ENCODE measurements at places on chromosomes 3 and 15.

DNA sequence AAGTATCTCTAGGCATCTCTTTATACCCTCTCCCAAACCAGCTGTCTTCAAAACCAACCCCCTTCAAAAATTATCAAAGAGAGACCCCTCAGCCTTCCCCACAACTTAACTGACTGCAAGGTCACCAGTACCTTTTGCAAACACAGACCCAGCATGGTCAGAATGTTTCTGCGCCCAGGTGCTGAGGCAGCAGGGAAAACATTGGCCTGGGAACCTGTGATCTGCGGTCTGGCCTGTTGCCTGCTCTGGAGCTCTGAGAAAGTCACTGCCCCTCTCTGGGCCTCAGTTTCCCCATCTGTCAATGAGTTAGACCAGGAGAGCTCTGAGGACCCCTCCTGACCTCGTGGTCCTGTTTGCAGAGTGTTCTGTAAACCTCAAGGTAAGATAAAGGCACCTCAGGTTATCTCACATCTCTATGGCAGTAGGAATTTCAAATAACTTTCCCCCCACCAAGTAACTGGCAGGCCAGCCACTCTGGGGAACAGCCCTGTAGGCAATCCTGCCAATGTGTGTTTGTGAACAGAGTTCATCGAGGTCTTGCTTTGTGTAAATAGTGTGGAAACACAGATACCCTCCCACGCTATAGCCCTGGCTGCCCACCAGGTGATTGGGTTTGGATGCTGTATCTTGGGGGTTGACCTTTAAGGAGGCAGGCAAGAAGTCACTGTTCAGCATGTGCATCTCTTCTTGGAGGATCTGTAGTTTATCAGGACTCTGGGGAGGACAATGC is 50.0 kb upstream of the SMAD6 start:
- no peak for DNase-seq

DNA sequence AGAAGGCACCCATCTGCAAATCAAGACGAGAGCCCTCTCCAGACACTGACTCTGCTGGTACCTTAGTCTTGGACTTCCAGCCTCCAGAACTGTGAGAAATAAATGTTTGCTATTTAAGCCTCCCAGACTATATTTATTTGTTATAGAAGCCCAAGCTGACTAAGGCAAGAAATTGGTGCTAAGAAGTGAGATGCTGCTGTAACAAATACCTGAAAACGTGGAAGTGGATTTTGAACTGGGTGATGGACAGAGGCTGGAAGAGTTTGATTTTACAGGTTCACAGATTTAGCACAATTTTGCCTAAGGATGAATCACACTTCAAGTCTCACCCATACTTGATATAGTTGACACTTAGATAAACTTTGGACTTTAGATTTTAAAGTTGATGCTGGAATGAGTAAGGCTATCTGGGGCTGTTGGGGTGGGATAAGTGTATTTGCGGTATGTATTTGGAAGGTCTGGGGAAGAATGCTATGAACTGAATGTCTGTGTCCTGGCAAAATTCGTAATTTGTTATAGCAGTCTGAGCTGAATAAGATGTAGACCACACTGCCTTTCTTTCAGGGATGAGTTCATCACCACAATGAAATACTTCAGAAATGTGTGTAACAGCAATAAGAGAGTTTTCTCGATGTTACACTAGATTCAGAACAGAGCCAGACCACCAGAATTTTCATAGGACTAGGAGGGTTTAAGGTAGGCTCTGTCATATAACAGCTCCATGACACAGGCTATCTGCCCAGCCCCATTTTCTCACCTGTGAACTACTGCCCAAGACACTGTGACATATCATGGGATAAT is 120.5 kb upstream of the LMCD1 start:
- DNase-seq: no peak

DNA sequence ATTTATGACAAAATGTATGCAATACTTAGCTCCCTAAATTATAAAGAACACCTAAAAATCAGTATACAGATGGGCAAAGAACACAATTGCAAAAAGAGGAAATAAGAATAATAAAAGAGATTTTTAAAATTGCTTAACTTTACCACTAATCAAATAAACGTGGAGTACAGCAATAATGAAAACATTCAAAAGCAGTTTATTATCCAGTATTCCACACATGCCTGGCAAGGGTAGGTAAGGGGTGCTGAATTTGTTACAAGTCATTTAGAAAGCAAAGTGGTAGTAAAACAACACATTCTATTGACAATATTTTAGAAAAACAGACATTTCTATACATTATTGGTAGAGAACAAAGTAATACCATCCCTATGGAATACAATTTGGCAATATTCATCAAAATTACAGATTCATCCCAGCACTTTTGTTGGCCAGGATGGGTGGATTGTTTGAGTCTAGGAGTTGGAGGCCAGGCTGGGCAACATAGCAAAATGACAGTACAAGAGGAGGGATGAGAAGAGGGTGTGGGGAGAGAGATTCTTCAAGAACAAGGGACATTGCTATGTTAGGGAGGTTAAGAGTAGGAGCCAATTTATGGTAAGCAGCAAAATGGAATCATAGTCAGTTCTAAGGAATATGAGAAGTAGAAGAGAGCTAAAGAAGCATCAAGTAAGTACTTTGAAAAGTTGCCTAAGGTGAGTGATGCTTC is 3.7 kb upstream of the ACKR4 start:
- DNase-seq: no peak

GRCh38 chr3:191292243-191293015 is 36.8 kb upstream of the CCDC50 start:
- no peak for DNase-seq

GRCh38 chr15:61282661-61283060 is 53.6 kb upstream of the RORA start:
- no peak for DNase-seq

DNA sequence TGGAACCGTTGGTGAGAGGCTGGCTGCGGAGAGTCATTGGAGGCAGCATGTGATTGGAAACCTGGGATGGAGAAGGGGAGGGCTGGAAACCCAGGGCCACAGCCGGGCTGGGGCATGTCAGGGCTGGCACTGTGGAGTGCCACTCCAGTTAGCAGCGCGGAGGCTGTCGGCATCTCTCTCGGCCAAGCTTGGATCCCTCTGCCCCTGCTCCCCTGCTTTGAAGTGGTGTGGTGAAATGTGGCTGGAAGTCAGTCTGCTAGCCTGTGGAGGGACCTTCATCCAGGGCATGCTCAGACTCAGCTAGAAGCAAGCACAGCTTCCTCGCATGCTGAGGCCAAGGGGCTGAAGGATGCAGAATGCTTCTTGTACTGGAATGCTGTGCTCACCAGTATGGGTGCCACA is 13.5 kb downstream of the SLCO3A1 start:
- no peak for DNase-seq

DNA sequence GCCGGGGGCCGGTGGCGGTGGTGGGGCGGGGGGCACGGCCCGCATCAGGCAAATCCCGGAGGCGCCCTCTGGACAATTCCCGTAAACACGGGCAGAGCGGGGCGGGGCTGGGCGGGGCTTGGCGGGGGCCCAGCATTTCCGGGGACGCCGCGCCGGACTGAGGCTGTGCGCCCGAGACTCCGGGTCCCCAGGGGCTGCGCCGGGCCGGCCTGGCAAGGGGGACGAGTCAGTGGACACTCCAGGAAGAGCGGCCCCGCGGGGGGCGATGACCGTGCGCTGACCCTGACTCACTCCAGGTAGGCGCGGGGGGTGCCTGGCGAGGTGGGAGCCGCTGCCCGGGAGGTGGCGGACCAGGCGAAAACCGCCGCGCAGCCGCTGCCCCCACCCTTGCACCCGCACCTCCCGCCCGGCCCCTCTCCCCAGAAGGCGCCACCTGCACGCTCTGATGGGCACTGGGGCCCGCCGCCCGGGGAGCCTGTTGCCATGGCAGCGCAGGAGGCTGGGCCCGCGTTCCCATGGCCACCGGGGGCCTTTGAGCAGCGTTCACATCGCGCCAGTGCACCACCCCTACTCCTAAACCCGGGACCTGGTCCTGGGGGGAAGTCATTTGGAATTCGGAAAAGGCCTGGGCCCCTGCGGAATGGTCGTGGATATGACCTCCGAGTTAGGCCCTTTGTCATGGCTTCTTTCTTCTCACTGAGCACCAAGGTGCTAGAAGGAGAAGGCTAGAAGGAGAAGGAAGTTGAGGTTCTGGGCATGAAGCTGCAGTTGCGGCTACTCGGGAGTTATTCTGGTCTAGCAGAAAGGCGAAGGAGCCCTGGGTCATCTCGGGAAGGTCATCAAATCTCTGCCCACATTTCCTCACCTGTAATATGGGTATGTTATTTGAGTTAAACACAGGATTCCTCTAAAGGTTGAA is 16.1 kb upstream of the SEMA4B start:
- DNase-seq: peak; percentile 81

- DNase-seq: no peak
Observed at GRCh38 chr3:194300936-194301335, 50.2 kb downstream of the CPN2 start.

- DNase-seq: no peak
Observed at GRCh38 chr3:176961916-176962315, 235.4 kb downstream of the TBL1XR1 start.

DNA sequence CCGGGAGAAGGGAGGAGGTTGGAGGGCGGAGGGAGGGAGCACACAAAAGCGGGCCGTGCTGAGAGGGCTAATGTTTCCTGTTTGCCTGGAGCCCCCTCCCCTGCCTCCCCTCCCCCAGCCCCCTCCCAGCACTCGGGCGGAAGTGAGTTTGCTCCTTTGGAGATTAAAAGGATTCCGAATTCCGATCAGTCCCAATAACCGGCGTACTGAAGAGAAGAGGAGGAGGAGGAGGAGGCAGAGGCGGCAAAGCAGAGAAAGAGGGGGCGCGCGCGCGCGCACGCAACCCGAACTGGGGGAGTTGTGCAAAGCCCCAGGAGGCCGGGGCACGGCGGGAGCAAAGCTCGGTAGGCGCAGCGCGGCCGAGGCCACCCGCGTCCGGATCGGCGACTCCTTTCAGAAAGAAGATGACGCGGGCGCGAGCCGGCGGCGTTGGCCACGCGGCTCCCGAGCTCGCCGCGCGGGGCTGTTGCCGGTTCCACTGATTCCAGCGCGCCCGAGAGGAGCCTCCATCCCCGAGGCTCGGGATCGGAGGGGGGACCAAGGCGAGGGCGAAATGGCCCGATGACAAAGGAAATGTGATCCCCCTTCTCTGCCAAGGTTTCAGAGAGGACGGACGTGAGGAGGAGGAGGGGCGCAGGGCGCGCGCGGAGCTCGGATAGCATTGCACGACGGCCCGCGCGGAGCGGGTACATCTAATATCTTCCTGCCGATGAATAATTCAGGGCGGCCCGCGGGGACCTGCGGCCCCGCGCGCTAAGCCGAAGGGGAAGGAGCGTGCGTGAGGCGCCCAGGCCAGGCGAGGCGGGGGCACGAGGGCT is 1.1 kb upstream of the TRIM71 start:
- peak; percentile 17 for DNase-seq

- no peak for DNase-seq
Observed at GRCh38 chr15:28919201-28919635, 33.4 kb downstream of the APBA2 start.

DNA sequence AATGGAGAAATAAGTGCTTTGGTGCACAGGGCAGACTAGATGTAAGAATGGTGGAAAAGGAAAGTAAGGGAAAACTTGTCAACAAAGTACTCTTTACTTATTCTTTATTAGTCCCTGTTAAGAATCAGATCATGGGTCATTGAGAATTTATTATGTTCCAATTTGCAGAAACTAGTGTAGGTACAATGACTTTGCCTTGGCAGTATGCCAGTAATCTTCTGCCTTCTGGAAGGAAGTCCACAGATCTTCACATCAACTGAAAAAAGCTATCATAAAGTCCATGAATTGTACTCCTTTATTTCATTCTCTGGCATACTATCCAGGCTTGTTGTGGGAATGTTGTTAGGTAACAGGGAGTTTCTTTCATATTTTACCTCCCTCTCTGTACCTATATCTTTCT is 88.2 kb upstream of the FLNB start:
- no peak for DNase-seq

GRCh38 chr3:165855581-165855980 is 18.4 kb upstream of the BCHE start:
- no peak for DNase-seq

- no peak for DNase-seq
Observed at GRCh38 chr3:123384256-123384655, 64.6 kb downstream of the ADCY5 start.

DNA sequence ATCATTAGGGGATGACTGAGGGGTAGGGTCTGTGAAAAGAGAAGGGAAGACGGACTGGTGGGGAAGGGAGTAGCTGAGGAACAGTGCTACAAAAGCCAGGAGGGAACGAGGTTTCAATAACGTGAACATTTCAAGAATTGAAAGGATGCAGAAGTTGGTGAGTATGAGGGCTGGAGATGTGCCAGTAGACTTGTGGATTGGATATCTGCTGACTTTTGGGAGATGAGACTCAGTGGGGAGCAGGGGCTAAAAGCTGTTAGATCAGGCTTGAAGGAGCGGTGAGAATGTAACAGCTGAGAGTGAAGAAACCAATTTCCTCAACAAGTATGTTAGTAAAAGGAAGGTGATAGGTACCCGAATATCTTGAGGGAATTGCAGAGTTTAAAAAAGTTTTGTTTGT is 65.2 kb downstream of the GTPBP8 start:
- no peak for DNase-seq

- no peak for DNase-seq
Observed at GRCh38 chr3:50502225-50502583, 1.2 kb downstream of the CACNA2D2 start.
